Renal pelvis (tissue), 12 donors: ENCODE measurements at places on chromosomes 16 and 17. TPM values are rescaled to one million over a fixed set of nuclear protein-coding genes. Genes with fewer than 3 reads are reported as not detected.

DNA sequence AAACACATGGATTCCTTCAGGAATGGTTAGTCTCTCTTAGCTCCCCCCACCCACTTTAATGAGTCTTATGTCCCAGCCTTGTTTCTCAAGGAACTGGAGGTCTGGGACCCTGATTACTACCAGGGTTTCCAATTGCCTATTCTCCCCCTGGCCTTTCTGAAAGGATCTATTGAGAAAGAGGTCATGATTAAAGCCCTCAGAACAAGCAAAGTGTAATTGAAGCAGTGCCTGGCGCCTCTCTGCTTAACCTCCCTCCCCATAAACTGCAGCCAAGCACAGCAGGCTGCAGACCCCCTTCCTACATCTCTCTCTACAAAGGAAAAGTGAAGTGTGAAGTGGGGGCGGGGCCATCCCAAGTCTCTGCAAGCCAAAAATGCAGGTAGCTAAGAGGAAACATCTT, 159.7 kb upstream of the CDH11 start:
- DNase-seq, result peak; percentile 50

- DNase-seq, result no peak
Measured at GRCh38 chr16:50809561-50809960, 67.7 kb downstream of the CYLD start.

Gene COX11
- polyA plus RNA-seq, result 112 TPM

GRCh38 chr16:73616770-73617169, 568.8 kb upstream of the ZFHX3 start:
- DNase-seq, result no peak

- no peak for DNase-seq
Measured at GRCh38 chr16:55142405-55142804, 181.6 kb upstream of the IRX6 start.

DNA sequence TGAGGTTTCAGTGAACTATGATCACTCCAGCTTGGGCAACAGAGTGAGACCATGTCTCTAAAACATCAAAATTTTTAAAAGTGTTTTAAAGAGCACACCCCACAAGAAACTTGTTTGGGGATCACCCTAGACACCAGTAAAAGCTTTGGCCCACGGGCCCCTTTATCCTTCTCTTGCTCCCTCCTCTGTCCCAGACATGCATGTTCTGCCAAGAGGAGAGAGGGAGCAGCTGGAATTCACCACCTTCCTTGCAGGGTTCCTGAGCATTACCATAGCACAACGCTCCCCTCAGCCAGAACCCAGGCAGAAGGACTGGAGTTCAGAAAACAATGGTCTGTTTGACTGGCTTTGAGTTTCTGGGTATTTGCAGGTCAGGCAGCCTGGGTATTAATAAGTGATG, 214.3 kb upstream of the CDH5 start:
- DNase-seq, result no peak

Gene MED9
- 23.7 TPM for polyA plus RNA-seq

DNA sequence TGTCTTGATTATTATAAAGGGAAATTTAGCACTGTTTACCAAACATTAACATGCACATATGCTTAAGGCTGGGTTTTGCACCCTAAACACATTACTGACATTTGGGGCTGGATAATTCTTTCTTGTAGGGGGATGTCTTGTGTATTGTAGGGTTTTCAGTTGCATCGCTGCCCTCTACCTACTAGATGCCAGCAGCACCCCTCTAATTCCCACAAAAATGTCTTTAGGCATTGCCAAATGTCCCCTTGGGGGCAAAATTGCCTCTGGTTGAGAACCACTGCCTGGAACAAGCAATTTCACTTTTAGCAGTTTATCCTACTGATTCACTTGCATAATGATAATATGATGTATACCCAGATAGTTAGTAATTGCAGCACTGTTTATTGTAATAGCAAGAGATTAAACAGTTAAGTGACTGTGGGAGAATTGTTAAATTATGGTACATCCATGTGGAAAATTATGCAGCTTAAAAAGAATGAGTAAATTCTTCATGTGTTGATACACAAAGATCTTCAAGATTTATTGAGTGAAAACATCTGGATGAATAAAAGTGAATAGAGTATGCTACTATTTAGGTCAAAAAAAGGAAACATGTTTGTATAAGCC, 18.4 kb downstream of the PRSS54 start:
- no peak for DNase-seq

GRCh38 chr17:49013311-49014213, 16.4 kb downstream of the IGF2BP1 start:
- DNase-seq, result no peak

DNA sequence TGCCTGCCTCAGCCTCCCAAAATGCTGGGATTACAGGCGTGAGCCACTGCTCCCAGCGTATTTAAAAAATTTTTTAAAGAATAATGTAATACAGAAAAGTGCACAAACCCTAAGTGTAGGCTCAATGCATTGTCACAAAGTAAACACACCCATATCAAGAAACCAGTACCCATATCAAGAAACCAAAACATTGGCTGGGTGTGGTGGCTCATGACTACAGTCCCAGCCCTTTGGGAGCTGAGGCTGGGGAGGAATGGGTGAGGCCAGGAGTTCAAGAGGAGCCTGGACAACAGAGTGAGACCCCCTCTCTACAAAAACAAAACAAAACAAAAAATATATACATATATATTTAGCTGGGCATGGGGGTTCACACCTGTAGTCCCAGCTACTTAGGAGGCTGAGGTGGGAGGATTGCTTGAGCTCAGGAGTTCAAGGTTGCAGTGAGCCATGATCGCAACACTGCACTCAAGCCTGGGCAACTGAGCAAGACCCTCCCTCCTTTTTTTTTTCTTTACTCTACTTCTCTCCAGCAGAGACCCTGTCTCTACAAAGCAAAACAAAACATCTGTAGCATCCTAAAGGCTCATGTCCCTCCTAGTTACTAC, 9.3 kb upstream of the PRR14 start:
- no peak for DNase-seq

DNA sequence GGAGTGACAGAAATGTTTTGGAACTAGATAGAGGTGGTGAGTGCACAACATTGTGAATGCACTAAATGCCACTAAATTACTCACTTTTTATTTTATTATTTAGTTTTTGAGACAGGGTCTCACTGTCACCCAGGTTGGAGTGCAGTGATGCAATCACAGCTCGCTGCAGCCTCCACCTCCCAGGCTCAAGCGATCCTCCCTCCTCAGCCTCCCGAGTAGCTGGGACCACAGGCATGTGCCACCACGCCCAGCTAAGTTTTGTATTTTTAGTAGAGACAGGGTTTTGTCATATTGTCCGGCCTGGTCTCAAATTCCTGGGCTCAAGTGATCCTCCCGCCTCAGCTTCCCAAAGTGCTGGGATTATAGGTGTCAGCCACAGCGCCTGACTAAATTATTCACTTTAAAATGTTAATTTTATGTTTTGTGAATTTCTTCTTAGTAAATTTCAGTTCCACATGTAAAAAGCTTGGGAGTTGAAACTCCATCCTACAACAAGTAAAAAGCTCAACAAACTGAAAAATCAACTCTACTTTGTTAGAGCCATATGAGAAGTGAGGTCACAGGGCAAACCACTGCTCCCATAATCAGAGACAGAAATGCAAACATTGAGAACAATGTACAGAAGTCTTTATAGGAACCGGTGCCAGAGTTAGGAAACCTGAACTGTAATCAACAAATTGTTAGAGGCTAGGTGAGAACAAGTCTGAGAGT, 13.8 kb upstream of the SLC5A10 start:
- DNase-seq, result no peak

GRCh38 chr16:2883458-2883908, 468 bp downstream of the FLYWCH2 start:
- no peak for DNase-seq

GRCh38 chr17:41638194-41638593, 13.8 kb upstream of the KRT17 start:
- DNase-seq, result no peak

Gene TBX2
- 104 TPM for polyA plus RNA-seq

GRCh38 chr16:69941251-69942098, 9.7 kb upstream of the CLEC18A start:
- no peak for DNase-seq
